ENCODE measurements at places on chromosomes 16 and 17. TPM values are rescaled to one million over a fixed set of nuclear protein-coding genes. Genes with fewer than 3 reads are reported as not detected.

DNA sequence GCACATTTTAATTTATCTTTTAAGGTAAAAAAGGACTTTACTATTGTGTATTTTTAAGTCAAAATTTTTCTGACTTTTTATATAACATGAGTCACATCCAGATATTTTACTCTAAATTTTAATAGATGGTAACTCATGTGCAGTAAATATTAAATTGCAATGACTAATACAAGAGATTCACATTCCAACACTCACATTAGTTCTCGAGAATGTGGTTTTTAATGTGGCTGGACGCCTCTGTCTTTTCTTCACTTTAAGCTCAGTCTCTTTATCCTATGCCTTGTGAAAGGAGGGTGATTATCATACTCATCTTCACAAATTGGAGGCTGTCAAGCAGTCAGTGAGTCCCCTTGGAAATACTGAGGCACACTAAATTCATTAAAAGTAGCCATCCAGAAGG is 315.6 kb downstream of the HS3ST3B1 start:
- DNase-seq = no peak

DNA sequence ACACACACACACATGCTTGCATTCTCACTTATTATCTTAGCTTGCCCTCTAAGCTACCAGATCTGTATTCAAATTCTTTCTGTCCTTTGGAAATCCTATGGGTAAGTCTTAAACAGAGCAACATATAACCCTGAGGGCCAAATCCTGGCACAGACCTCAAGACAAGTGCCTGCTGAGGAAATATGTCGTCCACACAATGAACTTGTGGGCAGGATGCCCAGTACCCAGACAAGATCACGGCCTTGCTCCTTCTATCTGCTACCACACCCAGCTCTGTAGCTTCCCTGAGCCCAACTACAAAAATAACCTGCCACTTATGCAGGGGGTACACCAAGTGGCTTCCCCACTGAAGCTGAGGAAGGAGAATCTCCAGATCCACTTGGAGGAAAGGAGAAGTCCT is 37.3 kb upstream of the FA2H start:
- no peak for DNase-seq

DNA sequence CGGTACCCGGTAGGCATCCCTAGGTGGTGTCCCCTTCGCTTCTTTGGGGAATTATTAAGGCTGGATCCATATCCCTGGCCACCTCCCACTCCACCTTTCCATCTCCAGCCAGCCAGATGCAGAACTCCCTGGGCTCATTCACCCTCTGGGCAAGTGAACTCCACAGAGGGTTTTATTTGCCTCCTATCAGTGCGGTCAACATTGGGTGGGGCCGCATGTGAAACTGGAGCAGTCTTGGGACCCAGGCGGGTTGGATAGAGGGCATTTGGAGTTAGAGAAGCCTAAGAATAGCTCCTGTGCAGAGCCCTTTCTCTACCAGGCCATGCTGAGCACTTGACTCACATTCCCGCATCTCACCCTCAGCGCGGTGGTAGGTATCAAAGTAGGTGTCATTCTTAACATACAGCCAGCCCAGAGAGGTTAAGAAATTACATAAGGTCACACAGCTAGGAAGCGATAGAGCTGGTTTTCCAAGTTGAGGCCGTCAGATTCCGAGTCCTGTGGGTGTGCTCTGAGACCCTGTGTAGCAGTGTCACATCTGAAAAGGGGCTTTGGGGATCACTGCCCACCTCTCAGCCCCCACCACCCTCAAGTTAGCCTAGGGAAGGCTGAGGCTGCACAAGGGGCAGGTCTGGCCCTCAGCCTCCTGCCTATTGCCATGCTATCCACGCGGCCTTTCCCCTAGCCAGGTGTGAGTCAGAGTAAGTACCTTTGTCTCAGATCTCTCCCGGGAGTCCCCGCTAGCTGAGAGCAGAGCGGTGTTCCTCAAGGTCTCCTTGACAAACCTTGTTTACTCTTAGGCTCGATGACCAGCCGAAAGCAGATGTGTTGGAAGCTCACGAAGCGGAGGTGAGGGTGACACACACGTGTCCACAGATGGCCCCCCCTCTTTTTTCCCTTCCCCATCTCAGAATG is 26.9 kb upstream of the LGALS9 start:
- no peak for DNase-seq

GRCh38 chr16:21663889-21664647 is at the start of gene OTOA:
Gene OTOA, plus strand, starts transcription at chr16:21663968. Its CDS starts 14,547 bp downstream, at chr16:21678515.
- DNase-seq = no peak

GRCh38 chr16:21028728-21029127 is 121.9 kb downstream of the DNAH3 start:
- no peak for DNase-seq

GRCh38 chr17:50265690-50266315 is 8.5 kb upstream of the TMEM92 start:
- DNase-seq = peak; percentile 71

CD7 gene
- total RNA-seq = 3.2 TPM

SREBF1 gene
- total RNA-seq = 39.9 TPM
